ENCODE measurements at places on chromosomes 11 and 22.

DNA sequence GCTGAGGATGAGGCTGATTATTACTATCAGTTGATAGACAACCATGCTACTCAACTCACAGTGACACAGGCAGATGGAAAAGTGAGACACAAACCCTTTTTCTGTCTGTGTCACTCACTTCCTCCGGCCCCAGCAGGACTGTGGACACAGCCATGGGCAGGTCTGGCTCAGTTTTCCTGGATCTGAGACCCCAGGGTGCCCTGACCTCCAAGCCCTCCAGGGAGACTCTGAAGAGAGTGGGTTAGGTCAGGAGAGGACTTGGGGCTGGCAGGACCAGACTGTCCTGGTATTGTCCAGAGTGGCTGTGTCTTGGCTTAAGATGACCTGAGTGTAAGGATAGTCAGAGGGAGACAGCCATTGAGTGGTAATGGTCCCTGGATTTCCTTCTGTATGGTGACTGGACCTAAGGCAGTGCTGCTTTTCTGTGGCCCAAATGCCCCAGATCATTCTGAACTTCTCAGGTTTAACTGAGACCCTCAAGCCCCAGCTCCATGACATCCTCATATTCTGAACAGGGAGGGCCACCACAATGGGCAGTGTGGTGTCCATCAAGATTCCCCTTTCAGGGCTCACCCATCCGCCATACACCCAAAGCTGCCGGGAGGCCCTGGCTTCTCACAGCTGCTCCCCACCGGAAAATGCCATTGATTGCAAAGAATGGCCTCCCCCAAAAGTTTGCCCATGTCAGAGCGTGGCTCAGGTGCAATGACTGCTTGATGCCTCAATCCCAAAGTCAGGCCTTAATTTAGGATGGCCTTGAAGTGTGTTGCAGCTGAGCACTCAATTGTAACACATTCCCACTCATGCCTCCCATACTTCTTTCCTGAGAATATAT is 36.2 kb upstream of the PRAME start:
- DNase-seq, result no peak

GRCh38 chr22:32326647-32327046 is 31.0 kb upstream of the RFPL3 start:
- DNase-seq, result no peak

DNA sequence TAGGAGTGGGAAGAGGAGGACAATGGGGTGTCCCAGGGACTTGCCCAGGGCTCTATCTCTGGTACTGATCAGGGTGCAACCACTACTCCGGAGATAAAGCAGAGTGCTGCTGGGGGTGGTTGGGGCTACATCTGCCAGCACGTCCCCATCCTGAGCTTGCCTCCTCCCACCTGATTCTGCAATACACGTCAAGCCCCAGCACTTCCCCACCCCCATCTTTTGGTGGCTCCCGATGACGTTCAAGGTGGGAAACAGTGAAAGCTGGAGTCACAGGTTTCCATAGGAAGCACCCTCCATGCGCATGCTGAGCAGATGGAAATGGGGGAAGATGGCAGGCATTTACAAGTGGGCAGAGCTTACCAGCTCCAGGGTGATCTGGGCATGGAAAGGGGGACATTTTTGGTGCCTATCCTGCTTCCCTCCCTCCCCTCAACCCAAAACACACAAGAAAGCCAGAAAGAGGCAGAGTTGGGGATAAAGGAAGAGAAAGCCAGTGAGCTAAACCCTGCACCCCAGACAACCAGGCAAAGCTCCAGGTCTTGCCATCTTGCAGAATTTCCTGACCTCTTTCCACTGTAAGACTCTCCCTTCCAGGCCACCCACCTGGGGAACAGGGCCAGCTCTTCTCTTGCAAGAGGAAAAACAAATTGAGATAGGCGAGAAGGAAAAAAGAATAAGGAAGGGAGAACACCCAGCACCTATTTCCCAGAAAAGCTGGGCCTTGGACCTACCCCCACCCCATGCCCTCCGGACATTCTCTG is 15.8 kb downstream of the SYT7 start:
- DNase-seq, result no peak

- no peak for DNase-seq
Observed at GRCh38 chr22:44098966-44099530, 74.9 kb downstream of the PARVB start.

DNA sequence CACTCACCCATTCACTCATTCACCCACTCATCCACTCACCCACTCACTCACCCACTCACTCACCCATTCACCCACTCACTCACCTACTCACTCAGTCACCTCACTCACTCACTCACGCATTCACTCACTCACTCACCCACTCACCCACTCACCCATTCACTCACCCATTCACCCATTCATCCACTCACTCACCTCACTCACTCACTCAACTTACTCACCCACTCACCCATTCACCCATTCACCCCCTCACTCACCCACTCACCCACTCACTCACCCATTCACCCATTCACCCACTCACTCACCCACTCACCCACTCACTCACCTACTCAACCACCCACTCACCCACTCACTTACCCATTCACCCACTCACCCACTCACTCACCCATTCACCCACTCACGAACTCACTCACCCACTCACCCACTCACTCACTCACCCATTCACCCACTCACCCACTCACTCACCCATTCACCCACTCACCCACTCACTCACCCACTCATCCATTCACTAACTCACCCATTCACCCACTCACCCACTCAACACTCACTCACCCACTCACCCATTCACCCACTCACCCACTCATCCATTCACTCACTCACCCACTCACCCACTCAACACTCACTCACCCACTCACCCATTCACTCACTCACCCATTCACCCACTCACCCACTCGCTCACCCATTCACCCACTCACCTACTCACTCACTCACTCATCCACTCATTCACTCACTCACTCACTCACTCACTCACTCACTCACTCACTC is 13.7 kb downstream of the MUC5AC start:
- no peak for DNase-seq

Data from GOT3 (cell line).